NCI-H2171 treated with DMSO at 0.1 percent for 48 hours (cell line): ENCODE measurements at places on chromosomes 5 and 9.

DNA sequence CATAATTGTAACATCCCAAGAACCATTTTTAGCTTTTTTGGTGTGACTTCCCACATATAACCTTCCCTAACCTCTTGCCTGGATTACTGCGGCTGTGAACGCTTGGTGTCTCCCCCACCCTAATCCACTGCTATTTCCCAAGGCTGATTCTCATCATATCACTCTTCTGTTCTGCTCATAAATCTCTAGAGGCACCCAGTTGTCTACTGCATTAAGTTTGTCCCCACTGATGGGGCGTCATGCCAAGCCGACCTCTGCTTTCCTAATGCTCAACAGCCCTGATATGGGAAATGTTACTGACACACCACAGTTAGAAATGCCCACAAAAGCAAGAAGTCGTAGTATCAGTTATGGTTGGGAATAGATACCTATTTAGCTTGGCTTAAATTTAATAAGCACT lies 24.4 kb downstream of the NPR3 start:
- DNase-seq: no peak

- DNase-seq: no peak
These were observed 206.7 kb upstream of the KLF4 start for GRCh38 chr9:107696302-107696701.

GRCh38 chr9:87515006-87515405 lies 17.3 kb downstream of the DAPK1 start:
- no peak for DNase-seq

- DNase-seq: no peak
These were observed 374.9 kb downstream of the TLE1 start for GRCh38 chr9:81314490-81314889.

- DNase-seq: no peak
These were observed 116.6 kb upstream of the IL6ST start for GRCh38 chr5:56111404-56111781.

DNA sequence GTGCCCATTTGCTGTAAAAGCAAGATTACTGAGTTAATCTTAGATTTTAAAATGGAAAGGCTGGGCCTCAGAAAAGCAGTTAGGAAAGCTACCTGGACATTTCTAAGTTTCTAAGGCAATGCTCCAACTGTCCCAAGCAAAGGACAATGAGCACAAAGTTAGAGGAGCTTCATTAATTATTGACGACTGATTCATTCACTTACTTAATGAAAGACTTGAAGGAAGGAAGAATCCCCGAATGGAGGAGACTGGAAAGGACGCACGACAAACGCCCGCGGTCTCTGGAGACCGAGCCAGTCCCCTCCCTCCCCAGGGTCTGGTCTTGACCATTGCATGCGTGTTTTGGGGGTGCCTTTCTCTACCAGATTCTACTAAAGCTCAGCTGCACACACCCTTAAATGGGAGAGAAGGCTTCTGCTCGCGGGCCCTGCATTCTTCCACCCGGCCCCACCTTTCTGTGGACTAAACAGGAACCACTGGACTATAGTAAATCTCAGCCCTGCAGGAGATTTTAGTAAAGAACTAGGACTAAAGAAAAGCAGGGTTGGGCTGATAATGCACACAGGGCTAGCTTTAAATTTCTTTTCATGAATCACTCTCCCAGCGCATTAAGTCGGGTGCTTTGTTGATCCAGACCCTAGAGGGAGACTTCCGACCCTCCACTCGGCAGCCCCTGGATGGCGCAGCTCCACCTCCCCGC lies 44.8 kb downstream of the CTSL start:
- DNase-seq: no peak

DNA sequence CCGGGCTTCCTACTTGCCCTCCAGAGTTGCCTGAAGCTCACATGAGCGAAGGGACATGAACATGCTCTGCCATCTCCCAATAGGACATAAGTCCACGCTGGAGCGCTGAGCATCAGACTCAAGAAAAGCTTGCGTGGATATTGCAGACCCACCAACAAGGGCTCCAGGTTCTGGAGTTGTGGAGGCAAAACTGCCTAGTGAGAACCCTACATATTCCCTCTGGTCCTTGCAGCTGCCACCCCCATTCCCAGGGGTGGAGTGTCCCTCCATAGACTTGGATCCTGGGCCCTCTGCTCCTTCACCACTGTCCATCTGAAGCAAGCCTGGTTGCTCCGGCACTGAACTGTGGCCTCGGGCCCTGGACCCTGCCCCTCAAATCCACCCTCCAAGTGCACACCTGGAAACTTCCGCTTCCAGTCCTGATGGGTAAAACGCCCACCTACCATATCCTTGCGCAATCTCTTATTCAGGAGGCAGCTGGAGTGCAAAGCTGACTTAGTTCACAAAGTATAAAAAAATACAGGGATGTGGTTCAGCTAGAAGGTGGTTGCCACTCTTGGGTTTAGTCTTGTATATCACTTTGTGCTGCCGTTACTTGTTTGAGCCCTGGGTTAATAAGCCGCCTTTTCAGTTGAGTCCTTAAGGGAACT lies 28.0 kb downstream of the HRH2 start:
- DNase-seq: no peak

GRCh38 chr5:131387255-131387654 lies 123.4 kb downstream of the CDC42SE2 start:
- DNase-seq: no peak

DNA sequence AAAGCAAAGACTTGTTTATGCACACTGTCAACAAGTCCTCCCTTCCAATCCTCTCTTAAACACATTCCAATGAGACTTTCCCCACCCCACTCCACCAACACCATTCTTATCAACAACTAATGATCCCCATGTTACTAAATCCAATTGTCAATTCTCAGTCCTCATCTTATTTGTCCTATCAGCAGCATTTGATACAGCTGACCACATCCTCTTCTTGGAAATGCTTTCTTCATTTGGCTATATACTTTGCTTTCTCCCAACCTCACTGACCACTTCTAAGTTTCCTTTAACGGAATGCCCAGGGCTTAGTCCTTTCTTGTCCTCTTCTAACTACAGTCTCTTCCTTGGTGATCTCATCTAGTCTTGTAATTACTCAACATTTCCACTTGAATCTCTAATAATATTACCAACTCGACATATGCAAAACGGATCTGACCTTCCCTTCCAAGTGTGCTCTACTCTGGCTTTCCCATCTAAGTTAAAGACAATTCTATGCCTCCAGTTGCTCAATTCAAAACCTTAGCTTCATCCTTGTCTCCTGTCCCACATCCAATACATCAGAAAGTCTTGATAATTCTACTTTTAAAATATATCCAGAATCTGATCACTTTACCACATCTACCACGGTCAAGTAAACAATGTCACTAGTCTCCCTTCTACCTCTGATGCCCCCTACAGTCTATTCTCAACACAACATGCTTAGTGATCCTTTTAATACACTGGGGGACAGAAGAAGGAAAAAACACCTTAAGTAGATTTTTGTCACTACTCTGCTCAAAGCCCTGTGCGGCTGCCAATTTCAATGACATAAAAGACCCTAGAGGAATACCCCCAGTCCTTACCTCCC lies 25.5 kb downstream of the AGTPBP1 start:
- no peak for DNase-seq

GRCh38 chr9:106970219-106970975 lies 107.4 kb downstream of the ZNF462 start:
- DNase-seq: no peak

DNA sequence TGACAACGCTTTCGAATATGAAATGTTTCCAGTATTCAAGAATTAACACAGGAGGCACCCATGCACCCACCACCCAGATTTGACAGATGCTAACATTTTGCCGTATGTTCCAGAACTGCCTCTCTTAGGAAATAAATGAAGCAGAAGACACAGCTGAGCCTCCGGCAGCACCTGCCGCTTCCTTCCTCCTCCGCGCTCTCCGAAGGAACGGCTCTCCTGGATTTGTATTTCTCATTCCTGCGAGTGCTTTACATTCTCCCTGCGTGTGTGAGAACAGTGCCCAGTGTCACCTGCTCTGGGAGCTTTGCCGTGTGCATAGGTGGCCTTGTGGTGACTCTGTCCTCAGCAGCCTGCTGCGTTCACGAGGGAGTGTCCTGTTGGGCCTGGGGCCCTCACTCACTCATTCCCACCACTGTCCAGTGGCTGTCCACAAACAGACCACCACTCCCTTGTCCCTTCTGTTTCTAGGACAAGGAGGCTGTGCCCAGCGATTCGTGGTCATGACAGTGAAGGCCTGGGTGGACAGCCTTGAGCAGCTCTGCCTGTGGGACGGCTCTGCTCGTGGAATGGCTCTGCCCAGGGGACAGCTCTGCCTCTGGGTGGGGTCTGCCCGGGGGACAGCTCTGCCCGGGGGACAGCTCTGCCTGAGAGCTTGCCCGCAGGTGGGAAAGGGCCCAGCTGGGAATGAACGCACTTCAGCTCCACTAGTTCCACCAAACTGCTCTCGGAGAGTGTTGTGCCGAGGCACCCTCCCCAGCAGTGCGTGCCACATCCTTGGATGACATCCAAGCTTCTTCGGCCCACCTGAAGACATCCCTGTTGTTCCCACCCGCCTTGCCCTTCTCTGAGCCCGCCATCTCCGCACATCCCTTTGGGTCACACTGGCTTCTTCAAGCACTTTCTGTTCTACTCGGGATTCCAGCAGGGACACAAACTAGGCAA lies 170.5 kb upstream of the PPP1R26 start:
- peak; percentile 99 for DNase-seq

DNA sequence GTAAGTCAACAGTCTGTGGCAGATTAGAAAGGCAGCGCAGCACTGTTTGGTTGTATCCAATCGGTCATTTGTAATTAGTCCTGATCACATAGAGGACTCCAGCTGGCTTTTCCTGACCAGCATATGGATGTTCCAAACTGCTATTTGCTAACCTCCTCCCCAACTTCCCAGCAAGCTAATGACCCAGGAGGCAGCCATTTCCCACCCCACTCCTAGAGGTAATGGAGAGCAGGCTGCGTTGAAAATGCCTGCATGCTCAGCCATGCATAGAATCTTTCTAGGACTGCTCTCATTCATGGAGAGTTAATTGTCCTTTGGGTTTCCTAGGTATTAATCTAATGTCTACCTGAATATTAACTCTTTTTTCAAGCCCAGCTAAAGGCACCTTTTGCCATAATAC lies 850.6 kb upstream of the WWC1 start:
- no peak for DNase-seq

GRCh38 chr9:69951411-69951810 lies 92.2 kb upstream of the MAMDC2 start:
- DNase-seq: no peak

- DNase-seq: no peak
These were observed 26.6 kb upstream of the TTLL11 start for GRCh38 chr9:122119721-122120120.

DNA sequence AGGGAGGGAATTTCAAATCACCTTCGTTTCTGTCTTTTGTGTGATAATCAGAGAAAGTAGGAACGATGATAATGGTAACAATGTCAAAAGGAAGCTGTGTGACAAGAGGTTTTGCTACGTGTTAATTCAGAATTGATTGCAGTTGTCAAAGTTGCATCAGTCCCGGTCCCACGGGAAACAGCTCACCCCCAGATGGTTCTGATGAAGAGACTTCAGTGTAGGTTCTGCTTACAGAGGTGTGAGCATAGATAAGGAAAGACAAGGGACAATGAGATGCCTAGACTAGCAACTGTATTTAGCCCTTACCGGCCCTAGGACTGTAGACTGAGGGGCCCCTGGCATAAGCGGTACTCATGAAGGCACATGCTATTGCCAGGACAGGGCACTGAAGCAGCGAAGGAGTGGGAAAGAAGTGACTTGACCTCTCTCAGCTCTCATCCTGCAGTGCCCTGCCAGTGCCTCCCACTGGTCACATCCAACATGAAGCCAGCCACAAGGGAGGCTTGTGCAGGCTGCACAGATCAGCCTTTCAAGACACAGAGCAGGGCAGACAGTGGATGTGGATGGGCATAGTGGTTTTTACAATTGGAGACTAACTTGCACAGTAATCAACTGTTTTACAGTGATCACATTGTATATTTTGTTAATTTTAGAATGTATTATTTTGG lies 21.1 kb downstream of the PDE8B start:
- no peak for DNase-seq

DNA sequence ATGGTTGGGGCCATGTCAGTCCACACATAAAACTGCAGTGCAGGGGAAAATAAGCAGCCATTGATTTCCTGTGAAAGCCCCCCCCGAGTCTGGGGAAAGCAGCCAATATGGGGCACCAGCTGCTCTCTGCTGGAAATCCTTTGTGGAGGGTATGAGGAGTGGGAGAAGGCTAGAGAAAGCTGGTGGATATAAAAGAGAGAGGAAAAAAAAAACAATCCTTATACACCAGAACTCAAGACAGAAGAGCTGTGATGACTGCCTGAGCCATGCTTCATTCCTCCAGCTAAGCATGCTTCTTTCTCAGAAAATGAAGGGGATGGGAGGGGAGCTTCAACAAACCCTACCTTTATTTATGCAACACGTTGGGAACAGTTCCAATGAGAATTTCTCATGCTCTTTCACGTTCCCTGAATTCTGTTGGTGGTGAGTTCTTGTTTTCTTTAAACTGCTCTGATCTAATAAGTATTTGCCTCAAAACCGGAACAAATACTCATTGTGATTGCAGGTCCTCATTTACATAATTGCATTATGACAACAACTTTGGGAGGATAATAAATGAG lies 688.0 kb upstream of the SEMA6A start:
- no peak for DNase-seq

DNA sequence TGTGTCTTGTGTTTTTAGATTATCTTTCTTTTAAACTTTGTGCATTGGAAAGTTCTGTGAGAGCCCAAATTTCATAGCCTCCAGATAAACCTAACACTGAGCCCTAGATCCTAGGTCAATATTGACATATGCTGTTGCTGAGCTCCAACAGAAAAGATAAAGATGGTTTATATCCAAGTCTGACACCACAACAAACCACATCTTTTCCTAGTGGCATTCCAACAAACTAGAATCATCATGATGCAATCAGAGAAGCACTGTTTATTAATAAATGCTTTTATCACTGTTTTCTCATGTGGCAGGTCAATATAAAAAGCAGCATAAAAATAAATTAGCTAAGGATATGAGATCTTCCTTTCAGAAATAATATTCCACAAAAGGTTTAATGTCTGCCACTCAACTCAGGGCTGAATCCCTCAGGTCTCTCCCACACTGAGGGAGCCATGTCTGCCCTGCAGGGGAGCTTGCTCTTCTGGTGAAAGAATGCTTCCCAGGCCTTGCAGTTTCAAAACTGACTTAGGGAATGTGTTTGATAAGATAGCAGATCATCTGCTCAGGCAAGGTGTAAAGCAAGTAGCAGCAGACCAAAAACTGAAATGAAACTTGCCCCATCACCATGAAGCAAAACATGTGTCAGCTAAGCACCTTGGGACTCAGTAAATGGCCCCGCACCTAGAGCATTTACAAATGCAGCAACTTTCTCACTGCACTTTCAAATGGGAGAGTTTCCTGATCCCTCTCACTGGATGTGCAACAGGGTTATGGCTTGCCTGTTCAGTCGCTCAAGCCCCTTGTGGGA lies 493.0 kb downstream of the AGTPBP1 start:
- DNase-seq: no peak

- DNase-seq: no peak
These were observed 100.4 kb downstream of the GLDC start for GRCh38 chr9:6545017-6545691.

- DNase-seq: no peak
These were observed 355.1 kb upstream of the GRIA1 start for GRCh38 chr5:153135411-153135810.

GRCh38 chr5:170570476-170570875 lies 66.7 kb downstream of the KCNIP1 start:
- DNase-seq: peak; percentile 79
